ENCODE measurements at places on chromosomes 2 and 18. TPM values are rescaled to one million over a fixed set of nuclear protein-coding genes. Genes with fewer than 3 reads are reported as not detected.

The GBX2 gene
- 2.4 TPM for polyA plus RNA-seq

- DNase-seq: no peak
Measured at GRCh38 chr2:191059308-191059707, 45.3 kb upstream of the STAT1 start.

- no peak for DNase-seq
Measured at GRCh38 chr2:144325086-144325485, 194.8 kb downstream of the ZEB2 start.

DNA sequence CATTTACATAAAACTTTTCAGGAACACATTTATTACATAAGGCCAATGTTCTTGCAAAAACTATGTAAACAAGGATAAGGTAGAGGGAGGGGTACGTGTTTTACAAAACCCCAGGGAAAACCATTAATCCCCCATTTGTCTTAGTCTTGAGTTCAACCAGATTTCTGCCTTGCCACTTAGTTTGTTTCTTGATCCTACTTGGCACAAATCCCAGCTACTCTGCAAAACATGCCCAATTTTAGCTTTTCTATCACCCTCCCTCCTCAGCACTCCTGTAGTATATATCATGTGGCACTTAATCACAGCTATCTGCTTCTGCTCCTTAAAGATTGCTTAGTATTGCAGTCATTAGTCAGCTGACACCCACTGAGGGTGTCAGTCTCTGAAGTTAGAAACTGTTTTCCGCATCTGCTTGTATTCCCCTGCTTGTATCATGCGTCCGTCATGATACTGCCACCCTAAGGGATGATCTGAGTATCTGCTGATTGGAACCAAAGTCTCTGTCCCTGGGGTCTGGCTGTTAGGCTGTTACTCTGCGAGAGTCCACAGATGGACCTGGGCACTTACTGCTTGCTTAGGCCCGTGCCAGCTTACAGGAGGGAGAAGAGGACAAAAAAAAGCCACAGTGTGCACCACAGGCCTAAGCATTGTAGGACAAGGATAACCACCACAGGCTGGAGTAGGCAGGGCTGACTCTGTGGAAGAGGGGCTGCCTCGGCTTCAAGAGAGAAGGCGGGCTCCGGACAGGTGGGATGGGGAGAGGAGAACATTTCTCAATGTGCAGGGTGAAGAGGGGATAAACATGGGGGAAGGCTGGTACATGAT lies 82.2 kb downstream of the EPAS1 start:
- DNase-seq: no peak

GRCh38 chr2:233124421-233125080 lies 64.4 kb downstream of the INPP5D start:
- no peak for DNase-seq

The SPP2 gene
- not detected for polyA plus RNA-seq

- DNase-seq: peak; percentile 92
Measured at GRCh38 chr18:58177004-58177717, 133.1 kb downstream of the NEDD4L start.

GRCh38 chr2:12539776-12540562 lies 176.8 kb upstream of the TRIB2 start:
- DNase-seq: no peak

DNA sequence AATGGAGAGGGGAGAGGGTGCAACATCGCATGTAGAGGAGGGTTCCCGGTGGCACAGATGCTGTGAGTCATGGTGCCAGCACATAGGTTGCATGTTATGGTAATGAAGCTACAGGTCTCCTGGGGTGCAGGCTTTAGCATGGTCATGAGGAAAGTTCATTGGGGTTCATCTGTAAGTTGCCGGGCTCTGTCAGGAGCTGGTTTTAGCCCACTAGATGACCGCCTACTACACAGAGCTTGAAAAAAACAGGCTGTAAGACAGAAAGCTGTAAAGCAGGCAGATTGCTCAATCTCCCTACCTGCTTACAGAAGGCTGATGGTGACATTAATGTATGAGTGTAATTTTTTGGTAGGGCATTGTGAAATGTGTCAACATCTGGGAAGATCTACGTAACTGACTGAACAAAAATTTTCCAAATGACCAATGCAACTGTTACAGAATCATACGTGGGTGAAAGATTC lies 23.9 kb downstream of the DYSF start:
- no peak for DNase-seq

GRCh38 chr18:36066001-36066400 lies 1.4 kb downstream of the RPRD1A start:
- peak; percentile 64 for DNase-seq

DNA sequence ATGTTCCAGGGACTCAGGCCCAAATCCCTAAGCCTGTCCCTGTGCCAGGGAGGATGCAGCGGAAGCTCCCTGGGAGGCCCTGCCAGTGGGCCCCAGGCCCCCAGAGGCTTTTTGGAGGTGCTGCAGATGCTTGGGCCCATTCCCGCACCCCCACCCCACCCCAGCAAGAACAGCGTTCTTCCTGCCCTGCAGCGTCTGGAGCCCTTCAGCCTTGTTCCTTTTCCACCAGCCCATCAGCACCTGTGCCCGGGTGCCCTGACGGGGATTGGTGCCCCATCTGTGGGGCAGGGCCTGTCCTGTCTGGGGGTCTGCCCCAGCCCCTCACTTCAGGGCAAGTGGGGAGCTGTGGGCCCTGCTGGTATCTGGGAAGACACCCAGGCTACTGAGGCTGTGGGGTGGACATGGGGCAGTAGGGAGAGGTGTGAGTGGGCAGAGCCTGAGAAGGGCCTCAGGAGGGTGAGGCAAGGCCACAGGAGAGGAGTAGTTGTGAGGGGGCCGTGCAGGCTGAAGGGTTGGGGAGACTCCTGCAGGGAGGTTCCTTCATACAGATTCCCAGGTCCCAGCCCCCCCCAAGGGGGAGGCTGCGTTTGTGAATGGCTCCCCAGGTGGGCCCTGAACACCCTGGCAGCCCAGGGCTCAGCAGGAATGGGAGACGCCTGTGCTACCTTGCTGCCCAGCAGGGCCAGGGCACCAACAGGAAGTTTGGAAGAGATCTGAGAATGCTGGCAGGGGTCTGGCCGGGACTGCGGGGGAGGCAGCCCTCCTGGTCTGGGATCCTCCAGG lies 2.4 kb downstream of the RNPEPL1 start:
- no peak for DNase-seq

DNA sequence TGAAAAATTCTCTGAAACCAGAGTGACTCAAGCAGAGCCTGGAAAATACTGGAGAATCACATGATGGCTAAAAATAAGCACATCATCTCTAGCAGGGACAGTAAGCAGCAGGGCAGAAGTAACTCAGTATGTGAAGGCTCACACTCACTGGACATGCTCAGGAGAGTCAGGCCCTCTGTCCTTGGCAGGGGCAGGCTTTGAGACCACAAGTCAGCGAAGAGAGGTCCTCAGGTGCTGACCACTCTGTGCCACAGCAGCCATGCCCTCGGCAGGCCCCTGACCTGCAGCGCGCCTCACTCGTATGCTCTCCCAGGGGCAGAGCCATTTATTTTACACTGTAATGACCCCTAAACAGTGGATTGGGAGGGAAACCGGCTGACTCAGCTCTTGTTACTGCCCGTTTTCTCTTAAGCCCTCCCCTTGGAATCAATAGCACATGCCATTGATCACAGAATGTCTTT lies 76.8 kb downstream of the MAPRE2 start:
- no peak for DNase-seq

GRCh38 chr2:24920098-24920808 lies at the start of gene ADCY3:
Gene ADCY3, minus strand, starts transcription at chr2:24920237. Its CDS starts 1,250 bp downstream, at chr2:24918987.
- no peak for DNase-seq

- peak; percentile 55 for DNase-seq
Measured at GRCh38 chr2:75465317-75465984, 95.3 kb downstream of the EVA1A start.

DNA sequence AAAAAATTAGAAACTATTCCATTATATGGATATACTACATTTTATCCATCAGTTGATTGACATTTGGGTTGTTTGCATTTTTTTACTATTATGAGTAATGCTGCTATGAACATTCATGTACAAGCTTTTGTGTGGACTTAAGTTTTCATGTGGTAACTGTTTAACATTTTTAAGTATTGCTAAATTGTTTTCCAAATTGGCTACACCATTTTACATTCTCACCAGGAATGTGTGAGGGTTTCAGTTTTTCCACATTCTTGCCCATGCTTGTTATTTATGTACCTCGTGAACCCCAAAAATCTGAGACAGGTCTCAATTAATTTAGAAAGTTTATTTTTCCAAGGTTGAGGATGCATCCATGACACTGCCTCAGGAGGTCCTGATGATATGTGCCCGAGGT lies 3.1 kb upstream of the TXNL4A start:
- DNase-seq: no peak

DNA sequence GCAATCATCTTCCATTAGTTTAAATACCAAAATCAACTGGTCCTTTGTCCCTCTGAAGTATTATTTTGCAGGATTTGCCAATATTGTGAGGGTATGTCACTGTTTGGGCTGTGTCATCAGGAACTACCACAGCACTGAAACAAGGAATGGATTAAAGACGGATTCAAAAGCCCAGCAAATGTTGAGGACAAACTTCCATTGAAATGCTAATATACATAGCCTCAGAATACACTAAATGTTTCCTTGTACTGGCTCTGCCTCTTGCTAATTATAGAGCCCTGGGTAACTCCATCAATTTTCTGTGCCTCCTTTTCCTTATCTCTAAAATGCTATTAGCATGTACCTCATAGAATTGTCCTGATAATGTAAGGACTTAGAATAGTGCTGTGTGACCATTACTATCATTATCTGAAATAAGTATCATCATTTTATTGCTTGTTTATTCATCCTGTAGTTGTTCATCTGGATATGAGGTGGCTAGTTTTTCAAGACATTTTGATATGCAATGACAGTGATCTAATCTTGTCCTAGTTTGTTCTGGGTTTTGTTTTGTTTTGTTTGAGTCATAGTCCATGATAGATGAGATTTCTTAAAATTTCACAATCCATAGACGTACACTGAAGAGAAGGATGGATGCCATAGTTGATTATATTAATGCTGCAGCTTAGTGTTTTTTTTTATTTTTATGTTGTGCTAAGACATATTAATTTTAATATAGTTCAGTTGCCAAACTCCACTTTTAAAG lies 333.4 kb upstream of the KCNH7 start:
- DNase-seq: no peak

DNA sequence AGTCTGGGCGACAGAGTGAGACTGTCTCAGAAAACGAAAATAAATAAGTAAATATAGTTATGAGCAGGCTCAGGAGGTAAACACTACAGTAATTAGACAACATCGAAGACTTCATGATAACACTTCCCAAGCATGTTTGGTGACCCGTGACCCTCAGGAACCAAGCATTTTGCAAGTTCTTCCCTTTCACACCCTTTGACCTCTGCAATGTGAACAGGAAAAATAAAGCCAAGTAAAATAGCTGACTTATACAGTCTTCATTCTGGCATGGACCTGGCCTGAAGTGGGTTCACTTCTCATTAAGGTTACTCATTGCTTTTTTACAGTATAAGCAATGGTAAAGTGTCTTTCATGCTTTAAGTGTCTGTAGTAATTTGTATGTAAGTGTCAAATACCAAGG lies 15.3 kb upstream of the TGIF1 start:
- no peak for DNase-seq

The MGAT4A gene
- polyA plus RNA-seq: 8.2 TPM

- peak; percentile 43 for DNase-seq
Measured at GRCh38 chr2:221915926-221916325, 343.8 kb upstream of the EPHA4 start.

The ANO7 gene
- polyA plus RNA-seq: 0.81 TPM

- no peak for DNase-seq
Measured at GRCh38 chr2:103789381-103790095, 1027.7 kb downstream of the TMEM182 start.

DNA sequence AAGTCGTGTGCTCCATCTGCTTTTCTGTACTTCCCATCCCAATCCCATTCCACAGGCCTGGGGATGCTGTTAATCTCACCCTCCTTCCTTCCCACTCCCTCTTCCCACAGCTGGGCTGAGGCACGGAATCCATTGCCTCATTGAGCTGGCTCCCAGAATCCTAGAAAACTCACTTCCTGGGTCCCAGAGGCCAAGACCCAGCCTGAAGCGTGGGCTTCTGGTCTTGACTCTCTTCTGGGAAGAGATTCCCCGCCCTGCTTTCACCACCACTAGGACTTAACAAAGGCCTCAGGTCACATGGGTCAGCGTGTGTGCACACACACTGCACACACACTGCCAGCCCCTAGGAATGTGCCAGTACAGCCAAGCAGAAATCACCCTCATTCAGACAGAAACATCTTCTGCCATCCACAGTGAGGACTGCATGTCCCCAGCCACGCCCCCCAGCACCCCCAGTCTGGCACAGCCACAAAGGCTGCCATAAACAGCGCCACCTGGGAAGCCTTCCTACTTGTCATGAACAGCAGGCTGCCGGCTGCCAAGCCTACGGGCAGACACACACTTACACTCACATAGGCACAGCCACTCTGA lies 165.8 kb downstream of the TNS1 start:
- no peak for DNase-seq

The CGREF1 gene
- 2.9 TPM for polyA plus RNA-seq

The BCL11A gene
- polyA plus RNA-seq: 0.16 TPM

- no peak for DNase-seq
Measured at GRCh38 chr18:69944436-69944835, 3.2 kb downstream of the CD226 start.

- no peak for DNase-seq
Measured at GRCh38 chr18:59623456-59624368, 73.5 kb downstream of the CCBE1 start.

The RIT2 gene
- not detected for polyA plus RNA-seq

The COL4A3 gene
- not detected for polyA plus RNA-seq

DNA sequence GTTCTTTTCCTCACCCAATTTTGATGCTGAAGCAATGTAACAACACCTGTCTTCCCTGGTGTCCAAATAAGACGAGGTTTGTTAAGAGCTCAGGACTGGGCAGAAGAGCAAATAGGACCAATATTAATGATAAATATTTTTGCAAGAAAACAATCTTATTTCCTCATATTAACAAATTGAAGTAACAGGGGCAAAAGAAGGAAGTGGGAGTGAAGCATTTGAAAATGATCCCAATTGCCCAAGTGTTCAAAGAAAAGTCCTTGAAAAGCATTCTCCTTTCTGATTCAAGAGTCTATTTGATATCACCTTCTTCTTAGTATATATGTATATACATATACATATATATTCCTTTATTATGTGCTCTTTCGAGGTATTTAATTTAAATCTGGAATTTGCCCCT lies 418.8 kb downstream of the ARHGAP15 start:
- no peak for DNase-seq

The C2orf80 gene
- not detected for polyA plus RNA-seq

DNA sequence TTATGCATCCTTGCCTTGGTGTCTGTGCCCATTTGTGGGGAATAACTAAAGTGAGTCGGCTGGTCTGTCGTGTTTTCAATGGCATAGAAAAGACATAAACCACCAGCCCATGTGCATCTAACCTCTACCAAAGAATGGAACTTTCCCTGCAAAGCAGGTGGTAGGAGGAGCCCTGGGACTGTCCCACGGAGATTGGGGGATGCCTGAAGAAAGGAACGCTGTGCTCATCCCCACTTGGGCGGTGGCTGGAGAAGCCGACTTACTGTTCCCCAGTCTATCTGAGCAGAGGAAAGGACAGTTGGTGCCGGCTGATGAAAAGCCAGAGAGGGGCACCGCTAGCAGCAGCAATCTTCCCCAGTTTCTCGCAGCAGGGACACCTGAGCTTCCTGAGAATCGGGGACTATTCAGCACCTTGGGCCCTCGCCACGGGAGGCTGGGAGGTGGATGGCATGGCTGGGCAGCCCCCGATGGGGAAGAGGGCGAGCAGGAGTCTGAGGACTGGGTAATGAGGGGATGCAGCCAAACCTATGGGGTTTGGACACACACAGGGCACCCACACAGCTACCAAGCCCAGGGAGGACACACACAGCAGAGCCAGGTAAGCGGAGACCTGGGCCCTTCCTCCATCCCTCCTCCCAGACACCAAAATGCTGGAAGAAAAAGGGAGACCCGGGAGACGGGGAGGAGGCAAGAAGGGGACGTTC lies 53.7 kb upstream of the AGAP1 start:
- no peak for DNase-seq

GRCh38 chr2:100146657-100146960 lies 4.2 kb upstream of the AFF3 start:
- no peak for DNase-seq
